ENCODE measurements at places on chromosomes 16 and 17. TPM values are rescaled to one million over a fixed set of nuclear protein-coding genes. Genes with fewer than 3 reads are reported as not detected.

Gene FBXW10
- not detected for polyA plus RNA-seq

Gene TMEM100
- not detected for polyA plus RNA-seq

Gene SEPTIN12
- not detected for polyA plus RNA-seq

Gene ACSM2A
- not detected for polyA plus RNA-seq

Gene LCAT
- 5.3 TPM for polyA plus RNA-seq

Gene NOD2
- not detected for polyA plus RNA-seq

Gene ARHGDIG
- polyA plus RNA-seq = 0.40 TPM

Gene CLEC3A
- not detected for polyA plus RNA-seq

Gene USP6
- polyA plus RNA-seq = 0.30 TPM

Gene MYL11
- polyA plus RNA-seq = 2.1 TPM

Gene CDK10
- 52.8 TPM for polyA plus RNA-seq

Gene GNAO1
- polyA plus RNA-seq = not detected

Gene PLXDC1
- polyA plus RNA-seq = 0.24 TPM

Gene MLKL
- polyA plus RNA-seq = 10.0 TPM

Gene ADORA2B
- 10.3 TPM for polyA plus RNA-seq

Gene IRX6
- not detected for polyA plus RNA-seq

DNA sequence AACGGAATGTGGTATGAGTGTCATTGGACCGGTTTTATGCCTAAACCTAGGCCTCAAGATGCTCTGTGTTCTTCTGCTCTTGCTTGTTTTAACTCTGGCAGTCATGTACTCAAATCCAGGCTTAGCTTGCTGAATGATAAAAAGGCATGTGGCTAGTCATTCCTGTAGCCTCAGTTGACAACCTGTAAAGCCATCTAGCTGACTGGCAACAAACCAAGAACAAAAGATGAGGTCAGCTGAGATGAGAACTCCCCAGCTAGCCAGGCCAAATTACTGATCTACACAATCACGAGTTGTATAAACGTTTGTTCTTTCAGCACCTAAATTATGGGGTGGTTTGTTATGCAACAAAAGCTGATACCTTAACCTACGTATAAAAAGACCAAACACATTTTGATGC, 1406.0 kb upstream of the CDH8 start:
- DNase-seq = no peak

GRCh38 chr17:10726196-10726595, 3.6 kb downstream of the TMEM220 start:
- no peak for DNase-seq

DNA sequence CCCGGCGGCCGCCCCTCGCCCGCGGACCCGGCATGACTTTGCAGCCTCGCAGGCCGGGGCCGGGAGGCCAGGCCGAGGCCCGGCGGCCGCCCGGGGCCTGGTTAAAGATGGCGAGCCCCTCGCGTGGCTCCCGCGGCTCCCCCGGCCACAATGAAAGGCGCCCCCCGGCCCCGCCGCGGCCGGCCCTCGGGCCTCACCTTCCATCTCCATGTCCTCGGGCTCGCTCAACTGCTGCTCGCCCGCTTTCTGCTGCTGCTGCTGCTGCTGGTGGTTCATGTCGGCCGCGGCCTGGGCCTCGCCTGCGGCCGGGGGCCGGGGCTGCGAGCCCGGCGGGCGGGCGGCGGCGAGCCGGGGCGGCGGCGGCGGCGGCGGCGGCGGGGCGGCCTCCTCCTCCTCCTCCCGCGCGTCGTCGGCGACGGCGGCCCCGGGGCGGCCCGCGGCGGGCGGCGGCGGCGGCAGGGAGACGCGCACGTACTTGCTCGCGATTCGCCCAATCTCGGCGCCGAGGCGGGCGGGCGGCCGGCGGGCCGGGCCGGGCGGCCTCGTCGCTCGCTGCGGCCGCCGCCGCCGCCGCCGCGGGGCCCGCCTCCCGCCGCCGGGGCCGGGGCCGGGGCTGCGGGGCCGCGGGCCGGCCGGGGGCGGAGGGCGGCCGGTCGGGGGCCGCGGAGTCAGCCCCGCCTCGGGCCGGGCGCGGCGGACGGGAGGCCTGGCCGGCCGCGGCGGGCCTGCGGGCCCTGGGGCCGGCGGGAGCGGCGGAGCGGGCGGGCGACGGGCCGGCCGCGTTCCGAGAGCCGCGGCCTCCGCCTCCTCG, 491 bp downstream of the USP7 start:
- DNase-seq = peak; percentile 60

- peak; percentile 59 for DNase-seq
These were observed 3.6 kb downstream of the LITAF start for GRCh38 chr16:11583166-11583565.

DNA sequence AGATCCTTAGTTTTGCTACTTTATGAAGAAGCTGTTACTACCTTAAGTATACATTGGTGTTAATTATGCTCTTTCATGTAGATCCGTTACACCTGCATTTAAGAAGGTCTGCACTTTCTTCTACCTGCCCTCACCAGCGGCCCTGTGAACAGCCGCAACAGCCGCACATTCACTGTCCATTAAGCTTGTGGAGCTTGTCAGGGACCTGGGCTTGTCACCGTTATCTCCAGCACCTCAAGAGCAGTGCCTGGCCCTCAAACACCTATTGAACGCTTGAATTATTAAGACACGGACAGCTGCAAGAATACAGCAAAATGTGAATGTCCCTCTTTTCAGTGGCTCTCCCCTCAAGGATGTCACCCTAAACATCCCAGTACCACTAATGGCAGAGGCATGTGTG, 3.0 kb upstream of the MXRA7 start:
- DNase-seq = no peak

DNA sequence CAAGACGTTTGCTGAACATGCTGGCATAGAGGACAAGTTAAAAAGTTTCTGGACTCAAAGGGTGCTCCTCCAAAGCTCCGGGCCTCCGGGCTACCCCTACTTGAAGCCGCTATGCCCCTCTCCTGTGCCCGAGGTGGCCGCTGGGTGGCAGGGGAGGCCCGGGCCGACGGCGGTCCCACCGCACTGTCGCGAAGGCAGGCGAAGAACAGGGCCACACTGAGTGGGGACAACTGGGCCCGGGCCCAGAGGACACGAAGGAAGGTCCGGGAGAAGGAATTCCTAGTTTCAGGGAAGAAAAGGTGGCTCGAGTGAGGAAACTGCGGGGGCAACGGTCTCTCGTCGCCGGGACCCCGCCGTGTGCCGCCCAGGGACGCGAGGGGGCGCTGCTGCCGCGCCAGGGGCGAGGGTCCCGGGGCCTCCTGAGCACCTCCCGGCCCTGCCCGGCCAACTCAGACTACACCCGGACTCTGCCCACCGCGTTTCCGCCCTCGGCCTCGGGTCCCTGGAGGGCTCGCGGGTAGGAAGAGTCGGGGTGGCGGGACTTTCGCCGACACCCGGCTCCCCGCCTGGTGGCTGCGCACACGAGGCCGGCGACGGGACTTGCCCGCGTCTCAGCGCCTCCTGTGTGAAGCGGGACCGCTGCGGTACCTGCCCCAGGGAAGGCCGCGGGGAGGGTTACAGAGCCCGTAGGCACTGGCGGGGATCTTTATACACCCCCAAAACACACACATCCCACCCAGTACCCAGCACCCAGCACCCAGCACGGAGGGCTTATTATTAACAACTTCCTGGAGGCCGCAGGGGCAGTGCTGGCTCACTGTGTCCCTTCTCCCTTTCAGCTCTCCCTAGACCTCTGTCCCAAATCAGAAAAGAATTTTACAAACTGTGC, 772 bp upstream of the CHCT1 start:
- peak; percentile 76 for DNase-seq

GRCh38 chr17:75396025-75396424, 9.5 kb downstream of the GRB2 start:
- no peak for DNase-seq

DNA sequence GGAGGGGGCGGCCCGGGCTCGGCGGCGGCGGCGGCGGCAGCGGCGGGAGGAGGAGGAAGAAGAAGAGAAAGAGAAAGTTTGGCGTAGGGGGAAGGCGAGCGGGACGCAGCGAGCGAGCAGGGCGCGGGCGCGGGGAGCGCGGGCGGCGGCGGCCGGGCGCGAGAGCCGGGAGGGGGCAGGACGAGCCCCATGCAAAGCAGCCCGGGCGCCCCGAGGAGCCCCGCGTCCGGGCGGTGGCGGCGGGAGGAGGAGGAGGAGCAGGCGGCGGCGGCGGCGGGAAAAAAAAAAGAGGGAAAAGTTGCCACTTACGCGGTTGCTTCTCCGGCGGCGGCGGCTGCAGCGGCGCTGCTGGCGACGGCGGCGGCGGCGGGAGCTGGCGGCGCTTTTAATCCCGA, 10.3 kb upstream of the ZFHX3 start:
- DNase-seq = peak; percentile 77

DNA sequence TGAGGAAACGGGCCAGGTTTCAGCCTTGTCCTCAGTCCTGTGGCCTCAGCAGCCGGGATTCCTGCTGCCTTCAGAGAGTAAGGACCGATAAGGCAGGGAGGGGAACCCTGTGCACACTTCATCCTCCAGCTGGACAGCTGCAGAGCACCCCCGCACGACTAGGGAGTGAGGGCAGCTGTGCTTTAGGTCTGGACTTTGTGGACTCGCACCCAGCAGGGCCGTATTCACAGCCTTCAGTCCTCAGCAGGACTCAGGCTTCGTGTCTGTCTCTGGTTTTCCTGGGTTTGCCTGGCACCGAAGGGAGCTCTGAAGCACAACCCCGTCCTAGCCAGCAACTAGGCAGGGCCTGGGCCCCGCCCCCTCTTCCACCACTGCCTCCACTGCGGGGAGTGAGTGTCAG, 45.8 kb upstream of the CACNG5 start:
- DNase-seq = no peak

GRCh38 chr16:4077174-4077649, 39.0 kb downstream of the ADCY9 start:
- no peak for DNase-seq

GRCh38 chr17:51419476-51419875, 159.1 kb downstream of the UTP18 start:
- DNase-seq = no peak

GRCh38 chr17:80242505-80242904, 18.1 kb upstream of the RNF213 start:
- no peak for DNase-seq

GRCh38 chr17:45190503-45191255, 29.0 kb downstream of the HEXIM2 start:
- DNase-seq = no peak

DNA sequence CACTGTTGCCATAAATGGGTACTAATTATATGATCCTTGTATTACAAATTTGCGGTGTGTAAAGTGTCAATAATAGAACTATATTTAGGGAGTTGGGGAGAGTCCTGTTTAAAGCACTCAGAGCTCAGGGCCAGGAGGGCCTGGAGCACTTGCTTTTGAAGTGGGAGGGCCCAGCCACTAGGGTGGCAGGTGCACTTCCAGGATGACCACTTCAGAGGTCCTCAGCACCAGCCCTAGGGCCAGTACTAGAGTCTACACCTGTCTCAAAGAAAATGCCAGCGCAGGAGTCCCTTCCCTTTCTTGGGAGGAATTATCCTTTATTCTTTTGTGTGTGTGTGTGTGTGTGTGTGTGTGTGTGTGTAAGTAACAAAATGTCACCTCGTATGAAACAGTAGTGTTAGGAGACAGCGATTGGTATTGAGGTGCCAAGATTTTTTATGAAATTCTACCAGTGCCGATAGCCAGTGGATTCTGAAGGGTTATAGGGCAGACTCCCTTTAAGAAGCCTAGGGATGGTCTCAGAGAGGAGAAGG, 31.9 kb downstream of the MYO18A start:
- no peak for DNase-seq

DNA sequence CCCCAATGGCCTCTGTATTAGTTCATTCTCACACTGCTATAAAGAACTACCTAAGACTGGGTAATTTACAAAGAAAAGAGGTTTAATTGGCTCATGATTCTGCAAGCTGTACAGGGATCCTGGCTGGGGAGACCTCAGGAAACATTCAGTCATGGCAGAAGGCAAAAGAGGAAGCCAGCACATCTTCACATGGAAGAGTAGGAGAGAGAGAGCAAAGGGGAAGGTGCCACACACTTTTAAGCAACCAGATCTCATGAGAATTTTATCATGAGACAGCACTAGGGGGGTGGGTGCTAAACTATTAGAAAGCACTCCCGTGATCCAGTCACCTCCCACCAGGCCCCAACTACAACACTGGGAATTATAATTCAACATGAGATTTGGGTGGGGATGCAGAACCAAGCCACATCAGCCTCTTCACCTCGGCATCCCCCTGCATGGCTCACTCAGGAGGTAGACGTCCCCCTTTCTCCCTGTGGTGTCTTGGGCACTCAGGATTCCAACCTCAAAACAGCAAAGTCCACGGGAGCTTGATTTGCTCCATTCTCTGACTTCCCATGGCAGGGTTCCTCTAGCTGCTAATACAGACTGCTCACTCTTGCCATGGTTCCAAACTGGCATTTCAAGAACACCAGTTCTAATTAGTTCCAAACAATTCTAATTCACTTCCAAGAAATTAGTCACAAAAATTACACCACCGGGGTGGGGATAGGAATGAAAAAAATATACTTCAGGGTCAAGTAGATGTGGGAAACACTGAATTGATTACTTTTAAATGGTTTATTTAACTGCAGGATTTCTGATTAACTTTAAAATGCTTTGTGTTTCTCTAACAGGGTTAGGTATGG, 203.8 kb upstream of the HSBP1 start:
- peak; percentile 52 for DNase-seq

- DNase-seq = no peak
These were observed 250.0 kb downstream of the PRKCA start for GRCh38 chr17:66552371-66552770.

DNA sequence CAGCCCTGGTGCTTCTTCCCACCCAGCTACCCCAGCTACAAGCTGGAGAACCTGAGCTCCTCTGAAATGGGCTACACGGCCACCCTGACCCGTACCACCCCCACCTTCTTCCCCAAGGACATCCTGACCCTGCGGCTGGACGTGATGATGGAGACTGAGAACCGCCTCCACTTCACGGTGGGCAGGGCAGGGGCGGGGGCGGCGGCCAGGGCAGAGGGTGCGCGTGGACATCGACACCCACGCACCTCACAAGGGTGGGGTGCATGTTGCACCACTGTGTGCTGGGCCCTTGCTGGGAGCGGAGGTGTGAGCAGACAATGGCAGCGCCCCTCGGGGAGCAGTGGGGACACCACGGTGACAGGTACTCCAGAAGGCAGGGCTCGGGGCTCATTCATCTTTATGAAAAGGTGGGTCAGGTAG, 3.6 kb downstream of the GAA start:
- no peak for DNase-seq

GRCh38 chr16:73125850-73126524, 78.1 kb upstream of the ZFHX3 start:
- DNase-seq = peak; percentile 87

GRCh38 chr17:29722411-29723198, 99.9 kb upstream of the CORO6 start:
- peak; percentile 77 for DNase-seq

All from GM23248 (cell line).